ENCODE measurements at places on chromosomes 11 and 22.

- DNase-seq: peak; percentile 98
Measured at GRCh38 chr22:29267858-29268510, at the start of the genes EWSR1 and RHBDD3. Gene EWSR1 (plus strand): TSS chr22:29268268. CDS start chr22:29268337, 69 bp downstream. Gene RHBDD3 (minus strand): TSS chr22:29267981. CDS start chr22:29265626, 2,355 bp downstream.

GRCh38 chr22:39821008-39821407 is 72.6 kb downstream of the ENTHD1 start:
- DNase-seq: no peak

DNA sequence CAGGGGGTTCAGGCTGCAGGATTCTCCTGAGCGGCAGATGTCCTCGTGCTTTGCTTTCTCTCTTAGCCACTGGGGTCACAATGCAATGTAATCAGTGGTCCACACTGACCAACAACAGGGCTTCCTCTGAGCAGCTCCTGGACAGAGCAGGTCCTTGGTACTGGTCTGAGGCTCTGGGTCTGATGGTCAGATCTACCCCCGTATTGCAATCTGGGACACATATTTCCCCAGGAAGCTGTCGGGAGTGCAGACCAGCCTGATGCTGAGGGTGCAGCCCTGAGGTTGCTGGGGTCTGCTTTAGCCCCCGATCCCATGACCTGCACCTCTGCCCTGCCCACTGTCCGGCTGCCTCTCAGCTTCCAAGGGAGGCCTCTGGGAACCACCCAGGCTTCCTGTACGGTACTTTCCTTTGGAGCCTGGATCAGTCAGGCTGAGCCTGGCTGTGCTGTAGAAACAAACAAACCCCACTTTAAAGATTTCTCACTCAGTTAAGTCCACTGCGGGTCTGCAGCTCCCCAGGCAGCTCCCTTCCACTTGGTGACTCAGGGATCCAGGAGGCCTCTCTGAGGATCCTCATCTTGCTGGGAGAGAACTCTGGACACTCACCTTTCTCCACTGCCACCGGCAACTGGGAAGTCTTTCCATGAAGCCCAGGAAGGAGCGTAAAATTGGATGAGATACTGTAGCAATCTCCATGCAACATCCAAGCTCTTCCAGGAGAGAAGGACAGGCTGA is 1046.6 kb downstream of the TBC1D22A start:
- DNase-seq: no peak

- no peak for DNase-seq
Measured at GRCh38 chr11:114154271-114155047, 94.9 kb downstream of the ZBTB16 start.

GRCh38 chr11:75298191-75298975 is 53.1 kb downstream of the ARRB1 start:
- no peak for DNase-seq

DNA sequence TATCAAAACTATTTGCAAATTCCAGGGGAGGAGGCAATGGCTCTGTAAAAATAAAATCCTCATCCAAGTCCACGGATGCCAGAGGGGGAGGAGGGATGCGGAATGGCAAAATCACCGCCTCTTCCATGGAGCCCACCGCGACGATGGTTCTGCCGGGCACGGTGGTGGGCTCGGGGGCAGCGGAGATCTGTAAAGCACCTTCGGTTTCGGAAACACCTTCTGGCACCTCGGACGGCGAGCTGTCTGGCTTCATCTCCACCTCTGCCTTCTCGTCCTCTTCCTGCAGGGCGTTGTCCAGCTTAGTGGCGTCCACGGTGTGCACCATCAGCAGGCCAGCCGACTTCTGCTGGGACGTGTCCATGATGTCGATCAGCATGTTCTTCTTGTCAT is 87.7 kb downstream of the CTTN start:
- DNase-seq: no peak

DNA sequence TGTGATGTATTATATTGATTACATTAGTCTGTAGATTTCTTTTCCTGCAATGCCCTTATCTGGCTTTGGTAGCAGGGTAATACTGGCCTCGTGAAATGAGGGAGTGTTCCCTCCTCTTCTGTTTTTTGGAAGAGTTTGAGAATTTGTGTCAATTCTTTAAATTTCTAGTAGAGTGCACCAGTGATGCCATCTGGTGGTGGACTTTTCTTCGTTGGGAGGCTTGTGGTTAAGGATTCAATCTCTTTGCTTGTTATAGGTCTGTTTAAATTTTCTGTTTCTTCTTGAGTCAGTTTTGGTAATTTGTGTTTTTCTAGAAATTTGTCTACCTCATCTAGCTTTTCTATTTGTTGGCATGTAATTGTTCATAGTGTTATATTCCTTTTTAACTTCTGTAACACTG is 18.9 kb downstream of the SHANK3 start:
- DNase-seq: no peak

- DNase-seq: no peak
Measured at GRCh38 chr11:27329867-27330632, 33.0 kb downstream of the CCDC34 start.

DNA sequence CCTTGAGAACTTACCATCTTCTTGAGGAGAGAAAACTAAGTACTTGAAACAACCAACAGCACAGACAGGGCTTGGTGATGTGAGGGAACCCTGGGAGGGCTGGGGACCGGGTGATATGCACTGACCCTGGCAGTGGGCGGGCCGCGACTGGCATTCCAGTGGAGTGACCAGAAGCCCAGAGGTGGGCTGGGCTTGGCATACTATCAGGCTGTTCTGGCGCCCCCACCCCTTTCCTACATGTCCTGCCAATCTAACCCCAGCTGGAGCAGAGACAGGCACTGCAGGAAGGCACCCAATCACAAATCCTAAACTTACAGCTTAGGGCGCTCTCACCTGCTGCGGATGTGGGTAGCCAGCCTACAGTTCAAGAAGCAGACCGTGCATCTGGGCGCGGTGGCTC is 54.0 kb upstream of the GCAT start:
- no peak for DNase-seq

GRCh38 chr11:102467080-102467708 is 14.6 kb upstream of the TMEM123 start:
- no peak for DNase-seq

- peak; percentile 43 for DNase-seq
Measured at GRCh38 chr11:112025707-112026106, 499 bp downstream of the DLAT start.

DNA sequence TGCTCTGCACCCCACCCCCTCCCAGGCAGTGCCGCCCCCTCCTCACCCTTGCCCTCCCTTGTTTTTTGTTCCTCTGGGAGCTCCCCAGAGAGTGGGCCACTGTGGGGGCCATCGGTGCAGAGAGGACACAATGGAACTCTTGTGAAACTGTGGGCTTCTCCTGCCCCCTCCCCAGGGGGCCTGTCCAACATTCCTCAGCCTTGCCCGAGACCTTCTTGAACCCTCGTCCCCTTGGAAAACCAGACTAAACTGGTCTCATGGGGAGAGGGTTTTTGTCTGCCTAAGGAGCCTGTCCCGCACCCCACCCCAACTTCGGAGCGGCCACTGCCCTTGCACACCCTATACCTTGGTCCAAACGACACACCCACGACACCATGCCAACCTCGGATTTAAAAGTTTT is 72.2 kb downstream of the TSPAN18 start:
- no peak for DNase-seq

- no peak for DNase-seq
Measured at GRCh38 chr11:15653191-15653710, 538.5 kb downstream of the INSC start.

DNA sequence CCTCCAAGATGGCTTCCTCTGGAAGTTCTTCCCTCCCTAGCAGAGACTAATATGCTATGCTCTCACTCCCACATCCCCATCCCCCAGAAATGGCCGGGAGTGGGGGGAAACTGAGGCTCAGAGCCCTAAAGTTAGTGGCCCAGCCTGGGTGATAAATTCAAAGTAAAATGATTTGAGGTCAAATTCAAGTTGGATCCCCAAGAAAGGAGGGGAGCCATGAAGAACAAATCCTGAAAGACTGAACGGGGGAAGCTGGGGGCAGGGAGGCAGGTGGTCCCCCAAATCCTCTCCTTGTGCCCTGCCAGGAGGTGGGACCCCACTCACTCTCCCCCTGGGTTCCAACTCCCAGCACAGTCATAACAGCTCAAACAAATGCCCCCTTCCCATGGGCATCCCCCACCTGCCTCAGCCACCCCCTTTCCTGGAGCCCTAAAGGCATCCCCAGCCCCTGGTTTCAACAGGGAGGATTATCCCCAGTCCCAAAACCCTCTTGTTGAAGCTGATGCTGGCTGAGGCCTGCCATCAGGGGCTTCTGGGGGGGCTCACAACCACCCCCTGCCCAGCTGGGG is 1.1 kb downstream of the CBX6 start:
- DNase-seq: no peak

DNA sequence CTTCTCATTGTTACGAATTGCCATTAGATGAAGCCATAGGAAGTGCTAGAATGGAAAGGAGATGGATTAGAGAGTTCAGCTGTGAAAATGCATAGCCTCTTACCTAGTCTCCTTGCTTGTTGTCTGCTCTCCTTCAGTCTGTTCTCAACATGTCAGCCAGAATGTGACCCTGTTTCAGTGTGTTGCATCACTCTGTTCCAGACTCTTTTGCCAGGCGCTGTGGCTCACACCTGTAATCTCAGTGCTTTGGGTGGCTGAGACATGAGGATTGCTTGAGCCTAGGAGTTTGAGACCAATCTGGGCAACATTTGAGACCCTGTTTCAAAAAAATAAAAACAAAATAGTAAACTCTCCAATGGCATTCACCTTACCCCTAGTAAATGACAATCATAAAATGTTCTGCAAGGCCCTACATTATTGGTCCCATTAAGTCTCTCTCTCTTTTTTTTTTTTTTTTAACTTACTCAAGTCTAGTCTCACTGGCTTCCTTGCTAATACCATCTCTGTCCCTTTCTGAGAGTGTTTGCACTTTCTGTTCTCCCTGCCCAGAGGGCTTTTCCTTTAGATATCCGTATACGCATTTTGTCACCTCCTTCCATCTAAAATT is 39.4 kb downstream of the CYP2R1 start:
- DNase-seq: no peak

DNA sequence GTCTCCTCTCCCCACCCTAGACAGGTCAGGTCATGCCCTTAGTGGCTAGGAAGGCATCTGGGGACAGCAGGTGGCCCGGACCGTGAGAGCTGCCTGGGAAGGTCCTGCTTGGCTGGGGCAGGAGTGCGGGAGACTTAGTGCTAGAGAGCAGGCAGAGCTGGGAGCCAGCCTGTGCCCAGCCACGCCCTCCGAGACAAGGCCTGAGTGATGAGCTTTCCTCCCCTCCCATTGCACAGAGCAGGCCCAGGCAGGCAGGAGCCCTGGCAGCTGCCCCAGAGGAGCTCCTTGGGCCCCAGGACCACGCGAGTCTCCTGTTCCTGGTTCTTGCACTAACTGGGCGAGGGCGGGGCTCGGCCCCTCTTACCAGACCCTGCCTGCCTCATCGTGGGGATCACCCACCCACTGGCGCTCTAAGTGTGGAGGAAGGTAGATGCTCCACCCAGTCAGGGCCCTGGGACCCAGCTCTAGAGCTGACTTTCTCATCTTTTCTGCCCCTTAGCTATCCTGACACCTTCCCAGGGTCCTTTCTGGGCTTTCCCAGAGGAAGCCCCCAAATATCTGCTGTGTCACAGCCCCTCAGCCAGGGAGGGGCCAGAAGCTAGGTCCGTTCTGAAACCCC is 44.9 kb downstream of the MACROD1 start:
- DNase-seq: peak; percentile 51

DNA sequence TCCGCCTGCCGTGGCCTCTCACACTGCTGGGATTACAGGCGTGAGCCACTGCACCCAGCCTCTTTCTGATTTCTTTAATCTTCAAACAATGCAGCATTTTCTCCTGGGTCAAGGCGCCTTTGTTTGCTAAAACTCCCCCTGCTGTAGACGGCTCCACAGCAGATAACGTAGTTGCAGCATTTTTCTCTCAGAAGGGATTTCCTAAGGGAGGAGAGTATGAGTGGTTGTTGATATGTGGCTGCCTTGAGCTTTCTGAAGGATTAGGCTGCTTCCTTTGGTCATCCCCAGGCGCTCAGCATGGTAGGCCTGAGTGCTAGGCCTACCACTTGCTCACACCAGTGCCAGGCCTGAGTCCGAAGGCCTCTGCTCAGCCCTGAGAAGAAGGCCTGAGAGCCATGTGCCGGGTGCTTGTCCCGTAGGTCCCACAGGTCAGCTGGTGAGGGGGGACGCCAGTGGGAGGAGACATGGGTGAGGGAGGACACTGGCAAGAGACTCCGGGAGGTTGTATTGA is 18.1 kb downstream of the SMARCB1 start:
- no peak for DNase-seq

GRCh38 chr22:38750638-38751037 is 5.2 kb downstream of the SUN2 start:
- no peak for DNase-seq

GRCh38 chr22:46557736-46558480 is 20.5 kb upstream of the CELSR1 start:
- DNase-seq: no peak

- peak; percentile 23 for DNase-seq
Measured at GRCh38 chr22:50115693-50116092, 25.9 kb downstream of the MOV10L1 start.

- no peak for DNase-seq
Measured at GRCh38 chr11:16953663-16954062, 60.6 kb downstream of the PLEKHA7 start.

DNA sequence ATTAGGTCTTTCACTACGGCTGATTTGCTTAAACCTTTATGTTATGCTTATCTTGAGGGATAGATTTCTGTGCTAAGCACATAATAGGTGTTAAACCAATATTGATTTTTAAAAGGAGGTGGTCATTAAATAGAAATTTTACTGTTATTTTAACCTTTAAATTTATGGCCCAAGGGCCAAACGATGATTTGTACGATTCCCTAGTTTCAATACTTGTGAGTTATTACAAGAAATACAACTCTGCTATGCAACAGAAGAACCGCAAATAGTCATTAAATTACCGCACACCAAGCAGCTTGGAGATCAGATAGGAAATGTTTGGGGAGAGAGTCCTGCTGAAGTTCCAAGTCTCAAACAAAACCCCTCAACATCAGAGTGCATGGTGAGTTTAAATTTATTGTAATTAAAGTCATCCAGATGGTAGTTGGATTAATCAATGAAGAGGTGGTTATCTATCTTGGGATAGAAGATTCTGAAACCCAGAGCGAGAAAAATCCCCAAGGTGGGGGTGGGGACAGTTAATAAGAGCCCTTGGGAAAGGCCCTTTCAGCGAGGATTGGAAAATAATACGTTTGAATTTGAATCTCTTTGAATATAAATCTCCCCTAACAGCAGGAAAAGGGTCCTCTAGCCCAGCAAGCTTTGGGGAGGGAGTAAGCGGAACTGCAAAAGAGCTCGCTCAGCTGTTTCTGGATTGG is 805 bp upstream of the QSER1 start:
- peak; percentile 79 for DNase-seq

- DNase-seq: peak; percentile 94
Measured at GRCh38 chr11:43951231-43951630, 8.8 kb downstream of the C11orf96 start.

DNA sequence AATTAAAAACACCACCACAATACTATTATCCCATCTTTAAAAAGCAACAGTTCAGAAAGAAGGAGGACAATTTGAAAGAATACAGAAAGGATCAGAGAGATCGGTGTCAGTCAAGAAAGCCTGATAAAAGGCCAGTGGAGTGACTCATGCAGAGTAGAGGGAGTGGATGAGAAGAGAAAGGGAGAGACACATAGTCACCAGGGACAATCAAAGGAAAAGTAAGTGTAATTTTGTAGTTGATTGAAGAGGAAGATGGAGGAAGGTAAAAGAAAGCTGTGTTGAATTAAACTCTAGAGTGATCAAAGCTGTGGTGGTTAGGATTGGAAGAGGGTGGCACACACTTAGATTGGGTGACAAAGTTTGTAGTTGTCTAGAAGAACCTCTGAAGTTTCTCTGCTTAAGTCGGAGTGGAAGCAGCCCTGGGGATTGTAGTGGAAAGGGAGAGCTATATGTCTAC is 14.1 kb downstream of the SPECC1L start:
- DNase-seq: no peak

Measured in muscle of leg (tissue), 16 donors.